AG08396 (cell line): ENCODE measurements at places on chromosomes 16 and 17.
A peak's percentile ranks its signal among the peaks of the same experiment; 100 is the strongest.

DNA sequence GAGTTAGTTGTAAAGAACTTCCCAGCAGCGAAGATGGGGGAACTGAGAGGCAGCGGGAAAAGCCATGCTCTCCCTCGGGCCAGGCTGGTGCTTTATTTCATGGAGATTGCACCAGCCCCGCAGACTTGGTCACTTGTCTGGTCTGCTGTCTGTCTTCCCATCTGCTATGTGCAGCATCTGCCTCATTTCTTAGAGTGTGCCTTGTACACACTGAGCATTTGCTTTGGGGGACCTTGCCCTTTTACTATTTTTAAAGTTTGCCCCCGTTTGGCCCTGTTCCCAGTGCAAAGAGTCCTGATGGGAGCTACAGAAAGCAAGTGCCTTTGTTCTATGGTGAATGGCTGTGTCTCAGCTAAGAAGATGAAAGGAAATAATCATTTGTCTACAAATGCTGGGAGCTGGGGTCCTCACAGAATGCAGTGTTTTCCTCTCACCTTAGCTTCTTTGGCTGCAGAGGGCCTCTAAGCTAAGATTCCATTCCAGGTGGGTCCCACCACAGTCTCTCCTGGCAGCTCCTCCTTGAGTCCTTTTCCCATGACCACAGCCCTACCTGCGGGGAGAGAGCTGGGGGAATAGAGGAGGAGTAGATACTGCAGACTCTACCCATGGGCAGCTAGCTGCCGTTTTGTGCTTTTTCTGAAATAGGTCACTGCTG, 25.1 kb upstream of the CNOT1 start:
- no peak for DNase-seq

DNA sequence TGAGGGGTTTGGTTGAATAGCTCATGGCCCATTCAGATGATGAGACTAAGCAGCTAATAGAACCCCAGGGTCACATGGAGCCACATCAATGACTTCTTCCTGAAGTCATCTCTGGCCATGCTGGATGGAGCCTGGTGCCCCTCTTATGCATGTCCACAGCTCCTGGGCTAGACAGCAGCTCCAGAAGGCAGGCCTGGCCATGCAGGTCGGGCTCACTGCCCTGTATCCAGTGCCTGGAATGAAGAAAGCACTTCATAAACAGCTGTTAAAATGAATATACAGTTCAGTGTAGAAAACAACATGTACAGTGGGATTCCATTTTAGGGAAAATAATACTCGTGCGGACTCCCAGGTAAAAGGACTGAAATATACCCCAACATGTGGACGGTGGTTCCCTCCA, 73.9 kb downstream of the GNAO1 start:
- no peak for DNase-seq

DNA sequence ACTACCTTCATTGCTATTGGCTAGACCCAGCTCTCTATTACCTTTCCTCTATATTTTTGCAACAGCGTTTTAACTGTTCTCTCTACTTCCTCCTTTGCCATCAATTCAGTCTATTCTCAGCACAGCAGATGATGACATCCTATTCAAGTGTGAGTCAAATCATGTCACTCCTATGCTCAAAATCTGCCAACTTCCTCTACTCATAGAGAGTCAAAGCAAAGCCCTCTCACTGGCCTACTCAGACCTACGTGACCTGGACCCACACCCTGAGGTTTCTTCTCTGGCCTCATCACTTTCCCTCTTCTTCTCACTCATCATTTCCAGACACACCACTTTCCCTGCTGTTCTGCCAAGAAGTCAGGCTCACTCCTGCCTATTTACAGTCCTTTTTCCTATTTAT, 289.0 kb upstream of the AXIN2 start:
- peak; percentile 17 for DNase-seq

DNA sequence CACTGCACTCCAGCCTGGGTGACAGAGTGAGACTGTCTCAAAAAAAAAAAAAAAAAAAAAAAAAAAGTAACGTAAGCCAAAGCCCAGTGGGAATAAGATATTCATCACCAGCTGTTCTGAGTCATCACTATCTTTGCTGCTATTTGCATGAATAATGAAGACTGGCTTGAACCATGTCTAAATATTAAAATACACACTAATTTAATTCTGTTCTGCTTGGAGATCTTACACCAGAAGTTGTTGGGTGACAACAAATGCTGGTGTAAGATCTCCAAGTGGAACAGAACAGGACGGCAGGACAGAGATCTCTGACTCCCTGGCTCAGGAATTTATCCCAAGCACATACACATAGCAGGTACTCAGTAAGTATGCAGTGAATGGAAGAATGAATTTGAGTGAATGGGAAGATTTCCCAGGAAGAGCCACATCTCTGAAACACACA, 19.6 kb downstream of the DNAH17 start:
- peak; percentile 75 for DNase-seq

DNA sequence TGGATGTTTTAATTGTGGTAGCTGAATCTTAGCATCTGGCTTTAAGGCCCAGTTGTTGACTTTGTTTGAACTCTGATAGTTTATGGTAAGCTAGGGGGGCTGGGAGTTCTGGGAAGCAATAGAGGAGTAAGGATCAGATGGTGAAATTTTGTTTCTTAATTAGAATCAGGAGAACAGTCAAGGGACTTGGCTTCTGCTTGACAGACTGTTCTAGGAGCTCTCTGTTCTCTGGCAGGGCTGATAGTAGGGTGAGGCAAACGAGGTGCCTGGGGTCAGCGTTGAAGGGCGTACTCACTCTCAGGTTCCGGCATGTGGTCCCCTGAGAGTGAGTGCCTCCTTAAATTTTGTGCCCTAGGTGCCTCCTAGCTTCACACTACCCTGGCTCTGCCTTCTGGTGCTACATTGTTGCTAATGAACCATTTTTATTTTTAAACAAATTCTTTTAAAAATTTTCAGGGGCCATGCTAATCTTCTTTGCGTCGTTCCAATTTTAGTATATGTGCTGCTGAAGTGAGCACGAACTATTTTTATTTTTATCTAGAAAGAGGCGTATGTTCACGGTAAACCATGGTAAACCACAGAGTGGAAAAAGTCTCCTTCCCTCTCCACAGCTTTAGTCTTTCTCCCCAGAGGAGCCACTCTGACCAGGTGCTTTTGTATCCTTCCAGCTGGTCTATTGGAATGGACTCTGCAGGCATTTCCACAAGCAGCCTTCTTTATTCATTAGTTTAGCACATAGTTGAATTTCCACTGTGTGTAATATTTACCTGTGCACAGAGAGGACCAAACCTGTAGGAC, 19.7 kb downstream of the SLC7A6 start:
- DNase-seq = no peak

DNA sequence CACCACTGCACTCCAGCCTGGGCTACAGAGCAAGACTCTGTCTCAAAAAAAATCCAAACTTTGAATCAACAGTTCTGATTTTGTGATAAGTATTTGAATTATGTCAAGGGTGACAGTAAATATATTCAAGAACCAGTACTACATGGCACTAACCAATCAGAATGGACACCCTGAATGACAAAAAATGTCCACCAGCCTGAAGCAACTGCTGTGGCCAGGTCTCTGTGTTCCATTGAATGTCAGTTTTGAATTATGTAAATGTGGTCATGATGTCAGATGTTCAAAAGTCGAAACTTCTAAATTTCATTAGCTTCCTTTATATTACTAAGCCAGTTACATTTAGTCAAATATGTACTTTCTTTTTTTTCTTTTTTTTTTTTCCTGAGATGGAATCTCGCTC, 15.4 kb upstream of the ATXN1L start:
- DNase-seq = no peak

DNA sequence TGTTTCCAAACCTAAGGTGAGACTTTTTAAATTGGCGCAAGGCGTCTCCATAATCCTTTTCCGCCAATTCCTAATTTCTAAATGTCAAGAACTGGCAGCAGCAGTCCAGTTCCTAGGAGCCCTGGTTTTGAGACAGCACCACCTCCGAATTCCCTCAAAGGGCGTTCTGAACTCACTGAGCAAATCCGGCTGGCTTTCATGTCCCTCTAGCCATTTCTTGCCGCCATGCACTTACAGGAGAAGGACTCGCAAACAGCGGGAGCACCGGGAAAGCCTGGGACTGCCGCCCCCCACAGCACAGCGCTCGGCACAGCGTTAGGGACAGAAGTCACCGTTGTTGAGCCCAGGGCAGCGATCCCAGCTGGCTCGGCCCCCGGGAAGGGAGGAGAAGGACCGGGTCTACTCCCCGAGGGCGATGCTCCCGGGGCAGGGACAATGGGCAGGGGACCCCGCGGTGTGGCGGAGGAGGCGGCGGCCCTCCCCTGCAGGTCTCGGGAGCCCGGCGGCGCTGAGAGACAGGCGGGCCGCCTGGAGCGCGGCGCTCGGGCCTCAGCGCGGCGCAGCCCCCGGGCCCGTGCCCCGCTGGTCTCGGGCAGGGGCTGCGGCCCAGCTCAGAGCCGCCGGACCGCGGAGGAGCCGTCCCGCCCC, 545 bp downstream of the ARHGAP17 start:
- peak; percentile 43 for DNase-seq

GRCh38 chr17:21157586-21158370, 31.0 kb downstream of the DHRS7B start:
- no peak for DNase-seq

- no peak for DNase-seq
These were observed 5.6 kb upstream of the ST3GAL2 start for GRCh38 chr16:70444249-70445063.

DNA sequence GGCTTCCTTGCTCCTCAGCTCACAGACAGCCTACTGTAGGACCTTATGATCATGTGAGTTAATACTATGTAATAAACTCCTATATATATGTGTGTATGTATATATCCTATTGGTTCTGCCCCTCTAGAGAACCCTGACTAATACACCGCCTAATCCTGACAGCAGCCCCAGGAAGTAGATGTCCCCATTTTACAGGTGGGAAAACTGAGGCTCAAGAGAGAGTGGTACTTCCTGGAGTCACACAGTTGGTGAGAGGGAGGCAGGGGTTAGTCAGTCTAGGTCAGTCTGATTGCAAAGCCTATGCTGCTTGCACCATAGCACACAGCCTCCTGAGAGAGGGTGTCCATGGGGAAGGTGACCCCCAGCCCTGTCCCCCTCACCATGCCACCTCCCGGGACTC, 42.7 kb upstream of the C16orf82 start:
- no peak for DNase-seq

- no peak for DNase-seq
These were observed 18.9 kb downstream of the TMC5 start for GRCh38 chr16:19436540-19436939.
